Urothelium cell line (cell line): ENCODE measurements at places on chromosomes 5 and 9.

DNA sequence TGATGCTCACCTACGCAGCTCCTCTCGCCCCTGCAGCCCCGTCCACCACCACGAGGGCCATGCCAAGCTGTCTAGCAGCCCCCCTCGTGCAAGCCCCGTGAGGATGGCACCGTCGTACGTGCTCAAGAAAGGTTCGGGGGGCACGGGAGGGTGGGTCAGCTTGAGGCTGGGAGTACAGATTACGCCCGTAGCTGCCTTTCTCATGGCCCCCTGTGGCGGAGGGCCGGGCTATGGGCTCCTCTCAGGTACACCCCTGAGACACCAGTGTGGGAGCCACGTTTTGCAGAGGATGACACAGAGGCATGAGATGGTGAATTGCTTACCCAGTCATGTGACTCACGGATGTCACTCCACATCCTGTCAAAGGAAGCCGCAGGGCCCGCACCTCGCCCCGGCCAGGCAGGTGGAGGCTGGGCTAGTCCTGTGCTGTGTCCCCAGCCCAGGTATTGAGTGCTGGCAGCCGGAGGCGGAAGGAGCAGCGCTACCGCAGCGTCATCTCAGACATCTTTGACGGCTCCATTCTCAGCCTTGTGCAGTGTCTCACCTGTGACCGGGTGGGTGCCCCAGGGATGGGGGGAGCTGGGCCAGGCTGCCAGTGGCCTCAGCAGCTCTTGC lies 33.7 kb downstream of the USP20 start:
- no peak for DNase-seq

DNA sequence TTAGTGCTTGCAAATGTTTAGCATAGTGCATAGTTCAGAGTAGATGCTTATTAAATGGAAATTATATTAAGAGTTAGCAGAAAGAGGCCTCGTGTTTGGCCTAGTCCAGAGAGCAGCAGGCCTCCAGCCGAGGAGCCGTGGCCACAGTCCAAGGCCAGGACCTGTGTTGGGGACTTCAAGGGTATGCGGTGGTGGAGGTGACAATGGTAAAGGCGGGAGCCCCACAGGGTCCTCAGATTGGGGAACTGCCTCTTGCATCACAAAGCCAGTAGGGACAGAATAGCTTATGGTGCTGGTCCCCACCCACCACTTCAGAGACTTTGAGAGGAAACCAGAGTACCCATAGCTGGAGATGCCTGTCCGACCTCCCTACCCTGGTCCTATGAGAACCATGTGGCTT lies 554.6 kb upstream of the RIOK2 start:
- no peak for DNase-seq

GRCh38 chr5:9405196-9405754 lies 140.6 kb downstream of the SEMA5A start:
- no peak for DNase-seq

- DNase-seq: no peak
These were observed 141.1 kb upstream of the RAD23B start for GRCh38 chr9:107141967-107142366.

DNA sequence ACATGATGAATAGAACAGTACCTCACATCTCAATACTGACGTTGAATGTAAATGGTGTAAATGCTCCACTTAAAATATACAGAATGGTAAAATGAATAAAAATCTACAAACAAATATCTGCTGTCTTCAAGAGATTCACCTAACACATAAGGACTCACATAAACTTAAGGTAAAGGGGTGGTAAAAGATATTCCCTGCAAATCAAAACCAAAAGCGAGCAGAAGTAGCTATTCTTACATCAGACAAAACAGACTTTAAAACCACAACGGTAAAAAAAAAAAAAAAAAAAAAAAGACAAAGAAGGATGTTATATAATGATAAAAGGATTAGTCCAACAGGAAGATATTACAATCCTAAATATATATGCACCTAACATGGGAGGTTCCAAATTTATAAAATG lies 214.0 kb upstream of the MAST4 start:
- no peak for DNase-seq

GRCh38 chr5:78638423-78638822 lies 10.1 kb downstream of the LHFPL2 start:
- peak; percentile 56 for DNase-seq

DNA sequence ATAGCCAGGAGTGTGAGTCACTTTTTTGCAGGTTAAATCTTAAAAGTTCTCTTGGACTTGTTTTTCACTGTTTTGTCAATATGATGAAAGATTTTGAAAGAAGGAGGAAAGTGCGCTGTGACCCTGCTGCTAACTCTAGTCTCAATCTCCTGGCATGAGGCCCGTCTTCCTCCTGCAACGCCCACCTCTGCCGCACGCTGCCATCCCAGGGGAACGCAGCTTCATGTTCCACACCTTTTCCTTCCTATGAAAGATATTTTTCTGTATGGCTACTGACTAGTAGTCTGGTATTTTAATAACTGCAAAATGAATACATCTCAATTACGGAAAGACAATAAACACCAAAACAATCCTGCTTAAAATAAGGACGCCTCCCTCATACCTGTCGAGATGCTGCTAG lies 8.3 kb downstream of the PPIC start:
- no peak for DNase-seq

- DNase-seq: no peak
These were observed 69.4 kb downstream of the PPIC start for GRCh38 chr5:122967085-122967484.

DNA sequence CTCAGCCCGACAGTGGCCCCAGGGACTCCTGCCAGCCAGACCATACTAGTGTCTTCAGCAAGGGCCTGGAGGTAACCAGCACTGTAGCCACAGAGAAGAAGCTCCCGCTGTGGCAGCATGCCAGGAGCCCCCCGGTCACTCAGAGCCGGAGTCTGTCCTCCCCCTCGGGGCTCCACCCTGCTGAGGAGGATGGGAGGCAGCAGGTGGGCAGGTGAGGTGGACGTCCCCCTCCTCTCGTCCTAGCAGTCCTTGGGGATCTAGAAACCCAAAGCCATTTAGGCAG lies 28.0 kb upstream of the LRRC14B start:
- no peak for DNase-seq

GRCh38 chr5:128228521-128228920 lies 145.0 kb downstream of the SLC12A2 start:
- DNase-seq: no peak

DNA sequence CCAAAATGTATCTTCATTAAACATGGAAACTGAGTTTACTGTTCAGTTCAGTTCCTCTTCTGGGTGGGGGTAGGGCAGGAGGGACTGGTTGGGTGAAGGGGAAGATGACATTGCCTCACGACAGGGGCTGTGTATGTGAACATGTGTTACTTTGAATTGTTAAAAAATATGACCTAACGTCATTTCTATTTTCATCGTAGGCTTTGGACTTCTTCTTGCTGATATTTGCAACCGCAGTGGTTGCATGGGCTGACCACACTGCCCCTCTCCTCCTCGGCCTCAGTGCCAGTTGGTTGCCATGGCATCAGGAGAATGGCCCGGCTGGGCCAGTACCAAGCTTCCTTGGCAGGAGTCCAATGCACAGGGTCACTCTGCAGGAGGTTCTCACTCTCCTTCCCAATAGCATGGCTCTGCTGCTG lies 41.5 kb downstream of the HACD4 start:
- DNase-seq: no peak

DNA sequence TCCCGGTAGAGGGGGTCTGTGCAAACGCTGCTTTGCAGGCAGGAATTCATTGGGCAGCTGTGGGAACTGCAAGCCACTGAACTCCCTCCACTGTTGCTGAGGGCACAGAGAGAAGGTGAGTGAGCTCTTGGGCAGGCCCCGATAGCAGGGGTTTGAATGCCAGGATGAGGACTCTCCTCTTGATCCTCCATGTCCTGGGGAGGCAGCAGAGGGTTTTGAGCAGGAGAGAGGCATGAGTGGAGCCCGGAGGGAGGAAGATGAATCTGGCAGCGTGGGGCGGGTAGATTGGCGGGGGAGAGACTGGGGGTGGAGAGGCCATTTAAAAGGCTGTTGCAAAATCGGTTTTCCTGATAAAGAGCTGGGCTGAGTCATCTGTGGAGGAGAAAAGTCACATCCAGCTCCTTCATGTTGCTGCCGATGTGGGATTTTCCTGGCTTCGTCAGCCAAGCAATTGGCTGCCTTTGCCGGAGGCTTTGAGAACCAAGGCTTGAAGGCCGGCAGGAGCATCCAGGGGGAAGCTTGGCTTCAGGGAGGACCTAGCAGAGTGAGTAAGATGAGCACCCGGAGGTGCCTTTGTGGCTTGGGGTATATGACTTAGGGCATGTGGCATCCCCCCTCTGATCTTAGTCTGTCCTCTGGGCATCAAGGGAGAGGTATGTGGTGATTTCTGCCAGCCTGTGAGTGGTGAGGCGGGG lies at the start of gene SYNPO:
TSS of gene SYNPO (plus strand) at position 350 of the 695 bp plus-strand sequence. CDS start 7,616 bp downstream, outside the sequence.
- peak; percentile 62 for DNase-seq

DNA sequence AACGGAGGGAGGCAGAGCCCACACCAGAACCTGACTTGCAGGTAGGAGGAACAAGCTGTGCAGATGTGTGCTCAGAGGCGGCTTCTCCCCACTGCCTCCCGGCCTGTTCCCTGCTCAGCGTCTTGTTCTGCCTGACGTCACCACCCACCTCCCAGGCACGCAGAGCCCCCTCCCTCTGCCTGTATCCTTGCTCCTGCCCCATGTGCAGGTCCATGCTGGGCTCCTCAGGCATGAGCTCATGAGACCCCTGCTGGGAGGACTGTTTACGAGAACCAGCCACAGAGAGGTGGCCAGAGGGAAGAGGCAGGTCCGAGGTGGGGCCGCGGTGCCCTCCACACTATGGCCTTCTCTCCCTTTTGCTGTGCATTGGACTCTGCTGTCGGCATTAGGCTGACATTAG lies 45.5 kb downstream of the SLC6A3 start:
- DNase-seq: no peak

GRCh38 chr9:21615446-21615845 lies 133.3 kb upstream of the IFNE start:
- no peak for DNase-seq

- DNase-seq: no peak
These were observed 22.3 kb downstream of the FAM78A start for GRCh38 chr9:131253891-131254491.

GRCh38 chr5:32539981-32540845 lies 45.1 kb upstream of the SUB1 start:
- no peak for DNase-seq

DNA sequence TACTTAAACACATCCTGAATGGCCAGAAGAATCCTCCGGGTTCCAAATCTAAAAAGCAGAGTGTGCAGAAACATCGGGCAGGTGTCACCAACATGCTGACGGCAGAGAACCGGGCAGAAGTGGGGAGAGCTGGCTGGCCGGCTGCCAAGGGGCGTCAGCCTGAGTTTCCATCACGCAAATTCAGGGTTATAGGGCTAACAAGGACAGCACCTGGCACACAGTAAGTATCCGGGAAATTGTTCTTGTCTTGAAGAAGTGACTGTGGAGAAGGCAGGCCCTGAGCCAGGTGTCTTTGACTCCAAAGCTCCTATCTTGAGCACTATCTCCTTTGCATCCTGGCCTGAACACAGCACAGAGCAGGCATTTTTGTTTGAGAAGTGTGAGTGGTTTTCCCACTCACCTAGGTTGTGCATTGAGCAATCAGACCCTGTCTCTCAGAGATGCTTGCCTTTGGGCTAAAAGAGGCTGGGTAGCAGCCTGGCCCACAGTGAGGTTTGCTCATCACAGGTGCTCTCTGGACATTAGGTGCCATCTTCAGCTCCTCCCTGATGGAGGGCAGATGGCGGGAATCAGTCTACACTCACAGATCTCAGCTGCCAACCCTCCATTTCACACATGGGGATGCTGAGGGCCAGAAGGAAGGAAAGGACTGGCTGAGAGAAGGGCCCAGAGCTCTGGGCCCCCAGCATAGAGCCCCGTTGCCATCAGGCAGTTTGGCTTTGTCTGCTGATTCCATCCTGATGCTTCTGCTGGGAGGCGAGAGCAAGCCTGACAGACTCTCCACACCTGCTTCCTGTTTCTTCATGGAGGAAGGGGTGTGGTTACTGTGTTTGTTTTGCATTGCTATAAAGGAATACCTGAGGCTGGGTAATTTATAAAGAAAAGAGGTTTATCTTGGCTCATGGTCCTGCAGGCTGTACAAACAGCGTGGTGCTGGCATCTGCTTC lies 52.8 kb downstream of the WHRN start:
- no peak for DNase-seq

DNA sequence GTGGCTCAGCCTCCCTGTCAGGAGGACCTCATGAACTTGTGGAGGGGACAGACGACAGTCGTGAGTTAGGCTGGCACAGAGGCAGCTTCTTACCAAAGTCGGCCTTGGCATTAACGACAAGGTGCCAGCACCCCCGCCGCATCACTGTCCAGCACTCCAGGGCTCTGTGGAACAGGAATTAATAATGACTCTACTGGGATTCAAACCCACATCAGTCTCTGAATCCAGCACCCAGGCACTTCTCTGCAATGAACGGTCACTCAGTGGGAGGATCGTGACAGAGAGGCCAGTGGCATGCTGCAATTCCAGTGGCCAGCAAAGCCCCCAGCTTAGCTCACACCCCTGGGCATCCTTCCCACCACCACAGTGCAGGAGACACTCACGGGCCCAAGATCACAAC lies 263.3 kb upstream of the ADAMTS16 start:
- DNase-seq: no peak

DNA sequence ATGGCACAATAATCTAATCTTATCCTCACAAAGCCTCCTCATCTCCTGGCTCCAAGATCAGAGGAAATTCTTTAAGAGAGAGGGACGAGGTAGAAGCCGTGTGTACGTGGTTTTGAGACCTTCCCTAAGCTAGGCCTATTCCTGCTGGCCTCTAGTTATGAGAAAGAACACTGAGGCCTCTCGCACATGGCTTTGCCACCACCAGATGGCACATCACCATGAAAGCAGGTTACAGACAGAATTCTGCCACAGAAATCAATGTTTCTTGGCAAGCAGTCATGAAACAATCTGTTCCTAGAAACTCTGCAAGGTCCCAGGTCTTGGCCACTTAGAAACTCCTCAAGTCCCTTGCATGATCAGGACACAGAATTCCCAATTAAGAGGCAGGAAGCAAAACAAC lies 268.2 kb upstream of the TAS2R1 start:
- peak; percentile 41 for DNase-seq

DNA sequence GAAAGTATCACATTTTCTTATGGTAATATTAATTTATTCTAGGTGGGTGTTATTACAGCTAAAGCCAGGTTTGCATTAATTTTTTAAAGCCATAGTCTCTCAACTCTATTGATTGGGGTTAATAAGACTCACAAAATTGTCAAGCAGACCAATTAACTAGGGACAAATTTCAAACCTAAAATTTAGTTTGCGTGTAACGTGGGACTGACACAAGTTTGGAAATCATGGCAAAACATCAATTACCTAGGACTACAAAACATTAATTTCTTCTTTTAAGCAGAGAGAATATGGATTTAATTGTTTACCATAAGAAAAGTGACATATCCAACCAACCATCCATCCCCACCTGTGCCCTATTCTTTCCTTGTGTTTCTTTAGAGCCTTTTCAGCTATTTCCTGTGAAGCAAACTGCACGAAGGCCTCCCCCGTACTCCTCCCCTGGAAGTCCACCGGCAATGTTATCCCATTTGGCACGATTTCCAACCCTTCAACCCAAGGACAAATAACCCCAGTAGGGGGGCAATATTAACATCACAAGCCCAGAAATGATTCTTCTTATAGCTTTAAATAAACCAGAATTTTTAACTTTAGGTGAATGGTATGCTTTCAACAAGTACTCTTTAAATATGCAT lies 4.4 kb downstream of the HNRNPH1 start:
- no peak for DNase-seq
